ENCODE measurements at places on chromosomes 12 and 14.

DNA sequence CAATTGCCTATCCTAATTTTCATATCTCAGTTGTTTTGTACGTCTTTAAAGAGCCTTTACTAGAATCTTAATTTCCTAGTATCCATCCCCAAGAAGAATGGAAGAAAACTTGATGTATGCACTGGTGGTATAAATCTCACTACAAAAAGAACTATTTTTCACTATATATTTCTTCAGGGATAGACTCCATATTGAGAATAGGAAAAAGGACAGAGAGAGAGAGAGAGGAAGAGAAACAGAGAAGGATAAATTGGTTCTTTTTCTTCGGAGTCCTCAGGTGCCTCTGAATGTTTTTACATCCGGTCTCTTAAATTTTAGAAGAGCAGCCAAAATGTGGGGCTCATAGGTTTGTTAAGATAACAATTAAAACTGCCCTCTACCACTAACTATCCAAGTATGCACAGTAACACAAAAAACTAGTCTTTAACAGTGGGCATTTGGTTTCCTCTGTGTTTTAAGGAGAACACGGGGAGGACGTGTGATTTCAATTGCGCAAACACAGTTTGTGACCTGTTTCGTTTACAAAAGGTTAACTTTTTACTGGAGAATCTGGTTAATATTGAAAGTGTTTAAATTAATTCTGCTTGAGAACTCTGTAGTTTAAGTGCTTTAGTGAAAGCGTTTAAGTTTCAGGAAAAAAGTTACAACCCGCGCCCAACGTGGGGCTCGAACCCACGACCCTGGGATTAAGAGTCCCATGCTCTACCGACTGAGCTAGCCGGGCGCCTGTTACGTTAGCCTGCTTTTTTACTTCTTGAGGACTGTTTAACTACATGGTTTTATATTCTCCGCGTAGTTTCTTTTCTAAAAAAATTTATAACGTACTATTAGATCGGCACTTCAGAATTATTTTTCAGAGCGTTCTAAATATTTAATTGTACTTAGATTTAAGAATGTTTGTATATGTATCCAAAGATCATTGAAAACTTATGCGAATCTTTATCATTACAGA lies 5.1 kb upstream of the PSMA3 start:
- DNase-seq = peak; percentile 77

DNA sequence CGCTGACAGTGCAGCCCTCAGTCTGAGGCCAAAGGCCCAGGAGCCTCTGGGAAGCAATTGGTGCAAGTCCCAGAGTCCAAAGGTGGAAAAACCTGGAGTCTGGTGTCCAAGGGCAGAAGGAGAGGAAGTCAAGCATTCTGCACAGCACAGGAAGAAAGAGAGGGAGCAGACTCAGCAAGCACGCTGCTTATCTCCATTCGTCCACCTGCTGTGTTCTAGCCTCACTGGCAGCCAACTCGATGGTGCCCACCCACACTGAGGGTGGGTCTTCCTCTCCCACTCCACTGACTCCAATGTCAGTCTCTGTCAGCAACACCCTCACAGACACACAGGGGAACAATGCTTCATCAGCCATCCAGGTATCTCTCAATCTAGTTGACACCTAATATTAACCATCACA lies 38.8 kb downstream of the HELB start:
- DNase-seq = no peak

- DNase-seq = no peak
Observed at GRCh38 chr12:47408171-47408871, 297.5 kb downstream of the RPAP3 start.

DNA sequence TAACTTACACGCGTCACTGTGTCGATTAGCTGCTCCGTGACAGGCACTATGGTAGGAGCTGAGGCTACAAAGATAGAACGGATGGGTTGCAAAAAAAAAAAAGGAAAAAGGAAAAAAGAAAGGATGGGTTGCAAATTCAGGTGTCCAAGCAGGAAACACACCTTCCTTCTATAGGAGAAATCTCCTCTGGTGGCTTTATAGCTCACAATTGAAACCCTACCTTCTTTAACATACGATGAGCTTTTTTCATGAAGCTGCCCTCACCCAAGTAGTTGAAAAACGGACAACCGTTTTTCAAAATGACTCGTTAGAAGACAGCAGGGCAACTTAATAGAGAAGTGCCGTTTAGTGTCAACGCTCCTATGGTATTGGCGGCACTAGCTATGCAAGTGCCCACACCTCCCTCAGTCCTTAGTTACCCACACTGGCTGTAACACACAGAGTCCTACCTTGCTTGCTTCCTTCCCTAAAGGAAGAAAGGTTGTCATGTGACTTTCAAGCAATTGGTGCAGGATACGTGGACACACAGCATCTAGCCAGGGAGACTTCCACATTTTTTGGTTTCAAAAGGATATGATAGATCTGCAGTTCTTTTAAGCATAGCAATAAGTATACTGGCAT lies 682 bp upstream of the TRIP11 start:
- no peak for DNase-seq

- DNase-seq = no peak
Observed at GRCh38 chr14:100643426-100643825, 56.2 kb upstream of the BEGAIN start.

- no peak for DNase-seq
Observed at GRCh38 chr12:30014991-30015390, 231.2 kb upstream of the TMTC1 start.

- no peak for DNase-seq
Observed at GRCh38 chr12:10361084-10361483, 28.8 kb downstream of the KLRK1 start.
